Tibial nerve (tissue), 4 donors: ENCODE measurements at places on chromosomes 16 and 17. TPM values are rescaled to one million over a fixed set of nuclear protein-coding genes. Genes with fewer than 3 reads are reported as not detected.

The FGF11 gene
- 3.3 TPM for total RNA-seq

The MC1R gene
- total RNA-seq, result 8.1 TPM

The EPOP gene
- total RNA-seq, result 1.3 TPM

The CCL14 gene
- 62.6 TPM for total RNA-seq

The INCA1 gene
- 1.2 TPM for total RNA-seq
